Esophagus squamous epithelium (tissue), 5 donors: ENCODE measurements at places on chromosomes 7 and 10. TPM values are rescaled to one million over a fixed set of nuclear protein-coding genes. Genes with fewer than 3 reads are reported as not detected.

- no peaks in the 10 kb centered on the region for H3K4me1 ChIP-seq
- no peak overlapping the region for H3K27ac ChIP-seq
- H3K36me3 ChIP-seq = no peaks in the 10 kb centered on the region
- no peak for DNase-seq
- no peak overlapping the region for H3K4me3 ChIP-seq
These were observed 29.5 kb downstream of the RAB11FIP2 start for GRCh38 chr10:118017071-118017740.

Gene FAM24B
- not detected for total RNA-seq

Gene CHRM2
- total RNA-seq = not detected

Gene ALDH18A1
- 78.3 TPM for total RNA-seq

Gene ADAM22
- total RNA-seq = 0.97 TPM
